ENCODE measurements at places on chromosomes 2 and 18. TPM values are rescaled to one million over a fixed set of nuclear protein-coding genes. Genes with fewer than 3 reads are reported as not detected.

Gene REG1A
- total RNA-seq: not detected

Gene GAD1
- total RNA-seq: 0.34 TPM

Gene ABCB11
- total RNA-seq: not detected

Gene CACNB4
- total RNA-seq: 4.1 TPM

Gene OBSL1
- total RNA-seq: 135 TPM

Gene BOLL
- total RNA-seq: not detected

Gene SEPTIN10
- total RNA-seq: 93.6 TPM

Gene PAIP2B
- 31.3 TPM for total RNA-seq

Gene MTCL1
- 62.0 TPM for total RNA-seq

Gene TUBA4B
- total RNA-seq: not detected

Gene FAM161A
- 10.2 TPM for total RNA-seq

Gene OXER1
- total RNA-seq: 1.3 TPM

Gene NCKAP5
- total RNA-seq: 0.46 TPM

Gene IL36RN
- total RNA-seq: not detected

Gene ZNF396
- total RNA-seq: 0.74 TPM

Gene NMUR1
- 0.56 TPM for total RNA-seq

Gene COL4A3
- total RNA-seq: 0.34 TPM

Gene GKN1
- not detected for total RNA-seq

Gene PCARE
- total RNA-seq: not detected

Gene SPATA3
- not detected for total RNA-seq

Gene CXCR1
- total RNA-seq: not detected

Gene CCDC88A
- 91.4 TPM for total RNA-seq

Gene LYPD6
- total RNA-seq: 8.9 TPM

Gene ICOS
- total RNA-seq: not detected

Gene ALK
- 0.09 TPM for total RNA-seq

Gene GBX2
- 0.89 TPM for total RNA-seq

Gene HOXD9
- total RNA-seq: not detected

Gene PIK3C3
- 47.4 TPM for total RNA-seq

Gene SCN9A
- 6.1 TPM for total RNA-seq

Gene DCDC2C
- total RNA-seq: not detected

Gene PSMA8
- not detected for total RNA-seq

Gene CYTIP
- 0.23 TPM for total RNA-seq

Gene AFTPH
- total RNA-seq: 15.0 TPM

Gene GLI2
- 46.9 TPM for total RNA-seq

Gene EFEMP1
- total RNA-seq: 14.0 TPM
